ENCODE measurements at places on chromosomes 5 and 9. TPM values are rescaled to one million over a fixed set of nuclear protein-coding genes. Genes with fewer than 3 reads are reported as not detected.

DNA sequence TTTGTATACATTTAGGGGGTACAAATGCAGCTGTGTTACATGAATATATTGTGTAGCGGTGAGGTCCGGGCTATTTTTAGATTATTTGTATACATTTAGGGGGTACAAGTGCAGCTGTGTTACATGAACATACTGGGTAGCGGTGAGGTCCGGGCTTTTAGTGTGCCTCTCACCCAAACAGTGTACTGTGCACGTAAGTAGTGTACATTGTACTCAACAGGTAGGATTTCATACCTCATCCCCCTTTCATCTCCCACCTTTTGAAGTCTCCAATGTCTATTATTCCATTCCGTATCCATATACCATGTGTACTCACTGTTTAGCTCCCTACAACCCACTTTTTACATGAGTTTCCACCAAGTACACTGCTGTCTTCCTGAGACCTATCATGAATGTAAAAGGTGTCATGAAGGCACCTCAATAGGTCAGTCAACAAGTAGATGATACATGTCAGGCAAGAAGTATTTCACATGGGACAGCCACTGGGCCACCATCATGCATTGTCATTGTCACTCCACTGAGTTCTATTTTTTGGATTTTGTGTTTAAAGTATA, 27.7 kb downstream of the SKP1 start:
- H3K4me1 ChIP-seq: peaks cover 8% of the 10 kb centered on the region
- no peak overlapping the region for H3K4me3 ChIP-seq
- no peak overlapping the region for H3K27ac ChIP-seq
- H3K36me3 ChIP-seq: peaks cover 47% of the 10 kb centered on the region

DNA sequence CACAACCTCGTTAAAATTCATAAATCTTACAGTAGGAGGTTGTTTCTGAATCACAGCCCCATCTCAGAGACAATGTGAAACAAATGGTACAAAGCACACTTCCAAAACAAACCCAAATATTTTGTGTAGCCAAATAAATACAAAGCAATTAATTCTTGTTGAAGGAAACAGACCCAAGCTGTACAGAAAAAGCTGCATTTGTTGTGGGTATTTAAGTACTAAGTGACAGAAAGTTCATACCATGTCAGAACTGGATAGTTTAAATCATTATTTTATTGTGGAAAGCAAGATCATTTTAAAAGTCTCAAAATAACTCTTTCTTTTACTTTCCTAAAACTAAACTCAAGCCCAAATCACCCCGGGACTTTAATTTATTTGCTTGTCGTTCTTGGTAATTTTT, 570.7 kb downstream of the ELAVL2 start:
- H3K4me3 ChIP-seq: no peak overlapping the region
- no peaks in the 10 kb centered on the region for H3K36me3 ChIP-seq
- no peak overlapping the region for H3K27ac ChIP-seq
- no peaks in the 10 kb centered on the region for H3K27me3 ChIP-seq

Gene ELOVL7
- total RNA-seq: 0.12 TPM

GRCh38 chr5:173196133-173196952, 38.7 kb downstream of the NKX2-5 start:
- no peaks in the 10 kb centered on the region for H3K27me3 ChIP-seq
- no peak overlapping the region for H3K4me3 ChIP-seq
- peak; percentile 32 for DNase-seq
- H3K27ac ChIP-seq: peak overlapping the region; percentile 60
- H3K36me3 ChIP-seq: no peaks in the 10 kb centered on the region

Gene PCDHGA6
- total RNA-seq: 3.6 TPM

GRCh38 chr5:119049824-119050449, 20.9 kb upstream of the DMXL1 start:
- no peaks in the 10 kb centered on the region for H3K27me3 ChIP-seq
- no peak overlapping the region for H3K4me3 ChIP-seq
- H3K36me3 ChIP-seq: no peaks in the 10 kb centered on the region
- DNase-seq: no peak
- H3K27ac ChIP-seq: no peak overlapping the region
- H3K4me1 ChIP-seq: no peaks in the 10 kb centered on the region

Data from heart left ventricle (tissue), 16 donors.